HuH-7 (cell line): ENCODE measurements at places on chromosomes 4 and X.

- no peak for DNase-seq
Observed at GRCh38 chr4:54332542-54332941, 103.4 kb downstream of the PDGFRA start.

DNA sequence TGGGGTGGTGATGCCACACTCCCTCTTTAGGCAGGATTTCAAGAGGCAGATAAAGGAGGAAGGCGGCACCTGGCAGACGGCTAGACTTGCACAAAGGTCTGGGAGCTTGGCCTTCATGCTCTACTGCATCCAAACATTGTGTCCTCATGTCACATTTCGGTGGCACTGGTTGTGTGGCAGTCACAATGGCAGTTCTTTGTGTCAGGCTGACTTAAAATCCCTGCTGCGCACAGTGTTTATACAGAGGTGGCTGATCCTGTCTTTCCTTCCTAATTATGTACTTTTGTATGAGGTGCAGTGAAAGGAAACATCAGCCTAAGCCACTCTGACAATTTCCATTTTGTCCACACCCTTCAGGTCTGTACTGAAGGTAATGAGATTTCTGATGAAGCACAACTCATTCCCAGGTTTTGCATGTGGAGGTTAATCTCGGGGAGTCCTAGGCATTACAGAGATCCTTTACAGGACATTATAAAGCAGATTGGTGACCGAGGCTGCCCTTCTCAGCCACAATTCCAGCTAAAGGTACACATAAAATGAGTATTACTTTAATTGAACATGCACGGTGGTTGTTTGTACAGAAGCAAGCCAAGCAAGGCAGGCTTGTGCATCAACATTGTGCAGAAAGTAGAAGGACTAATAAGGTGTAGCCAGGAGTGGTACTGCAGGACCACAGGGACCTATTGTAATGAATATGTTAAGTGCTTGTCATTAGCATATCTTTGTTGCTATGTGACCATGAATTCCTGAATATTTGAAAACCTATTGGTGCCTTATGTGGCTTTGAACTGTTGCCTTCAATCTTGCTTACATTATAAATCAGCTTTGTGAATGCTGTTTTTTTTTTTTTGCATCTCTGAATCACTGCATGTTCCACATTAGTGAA lies 147.6 kb downstream of the STK32B start:
- DNase-seq = no peak

DNA sequence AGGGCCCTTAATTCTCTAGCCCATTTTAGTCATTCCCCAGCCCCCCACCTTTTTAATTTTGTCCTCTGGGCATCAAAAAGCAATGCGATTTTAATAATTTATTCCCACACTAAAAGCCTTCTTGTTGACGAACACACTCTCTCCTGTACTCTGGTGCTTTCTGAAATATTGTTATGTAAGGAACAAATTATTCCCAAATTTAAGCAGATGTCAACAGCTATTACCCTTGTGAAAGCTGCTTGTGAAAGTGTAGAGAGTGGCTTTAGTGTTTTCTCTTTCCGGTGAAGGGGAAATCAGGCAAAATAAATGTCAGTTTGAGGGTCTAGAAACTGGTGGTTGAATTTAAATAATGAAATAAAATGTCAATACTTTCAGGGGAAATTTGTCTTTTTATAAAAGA lies 221.2 kb upstream of the CNKSR2 start:
- no peak for DNase-seq

DNA sequence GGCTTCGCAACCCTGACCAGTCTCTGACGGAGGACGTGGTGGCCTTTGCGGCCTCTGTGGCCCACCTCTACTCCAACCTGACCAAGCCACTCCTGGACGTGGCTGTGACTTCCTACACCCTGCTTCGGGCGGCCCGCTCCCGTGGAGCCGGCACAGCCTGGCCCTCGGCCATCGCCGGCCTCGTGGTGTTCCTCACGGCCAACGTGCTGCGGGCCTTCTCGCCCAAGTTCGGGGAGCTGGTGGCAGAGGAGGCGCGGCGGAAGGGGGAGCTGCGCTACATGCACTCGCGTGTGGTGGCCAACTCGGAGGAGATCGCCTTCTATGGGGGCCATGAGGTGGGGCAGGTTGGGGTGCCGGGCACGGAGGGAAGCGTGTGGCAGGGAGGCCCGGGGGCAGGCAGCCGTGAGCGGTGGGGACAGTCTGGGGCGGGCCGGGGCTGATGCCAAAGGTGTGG lies 1.2 kb downstream of the ABCD1 start:
- no peak for DNase-seq

- no peak for DNase-seq
Observed at GRCh38 chr4:65502131-65502701, 168.1 kb downstream of the EPHA5 start.

GRCh38 chr4:180581061-180581460 lies 1662.1 kb upstream of the TENM3 start:
- DNase-seq = no peak

GRCh38 chr4:15691346-15692135 lies 9.9 kb downstream of the FAM200B start:
- no peak for DNase-seq

- no peak for DNase-seq
Observed at GRCh38 chr4:95516528-95517017, 32.2 kb downstream of the UNC5C start.
